ENCODE measurements at places on chromosomes 3 and 15.

DNA sequence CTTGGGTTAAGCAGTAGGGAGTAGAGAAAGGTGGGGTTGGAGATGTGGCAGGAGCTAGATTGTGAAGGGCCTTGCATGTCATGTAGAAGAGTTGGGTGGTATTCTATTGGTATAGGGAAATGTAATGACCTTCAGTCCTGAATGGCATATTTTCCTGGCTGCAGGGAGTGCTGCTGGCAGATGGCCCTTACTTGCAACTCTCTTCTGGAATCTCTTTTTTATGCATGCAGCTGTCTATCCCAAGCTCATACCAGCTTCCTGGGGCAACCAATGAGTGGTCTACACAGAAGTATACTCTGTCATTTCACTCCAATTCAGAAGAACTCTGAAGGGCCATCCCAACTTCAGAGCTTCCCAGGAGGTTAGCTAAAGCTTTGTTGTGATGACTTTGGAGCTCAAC, 144.7 kb upstream of the ANKRD28 start:
- DNase-seq: no peak

- DNase-seq: no peak
Observed at GRCh38 chr3:183581496-183582155, 26.1 kb upstream of the KLHL6 start.

GRCh38 chr3:114706591-114707232, 412.9 kb downstream of the TIGIT start:
- DNase-seq: no peak

DNA sequence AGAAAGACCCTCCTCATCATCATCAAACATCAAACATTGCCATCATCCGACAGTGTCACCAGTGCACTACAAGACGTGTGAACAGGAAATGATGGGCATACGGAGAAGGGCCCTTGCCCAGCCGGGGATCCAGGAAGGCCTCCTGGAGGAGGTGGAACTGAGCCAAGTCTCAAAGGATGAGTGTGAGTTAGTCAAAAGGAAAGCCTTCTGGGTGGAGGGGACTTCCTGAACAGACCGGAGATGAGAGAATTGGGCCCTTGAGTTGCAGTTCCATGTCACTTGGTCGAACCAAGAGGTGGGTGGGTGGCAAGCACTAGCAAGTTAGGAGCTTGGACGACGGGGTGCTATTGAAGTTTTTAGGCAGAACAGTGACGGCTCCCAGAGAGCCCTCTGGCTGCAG, 8.5 kb downstream of the SEMA4B start:
- DNase-seq: no peak

GRCh38 chr15:69000091-69000490, 14.4 kb upstream of the NOX5 start:
- no peak for DNase-seq

All from skin of body (tissue), 3 donors.